ENCODE measurements at places on chromosomes 1 and 21. TPM values are rescaled to one million over a fixed set of nuclear protein-coding genes. Genes with fewer than 3 reads are reported as not detected.

DNA sequence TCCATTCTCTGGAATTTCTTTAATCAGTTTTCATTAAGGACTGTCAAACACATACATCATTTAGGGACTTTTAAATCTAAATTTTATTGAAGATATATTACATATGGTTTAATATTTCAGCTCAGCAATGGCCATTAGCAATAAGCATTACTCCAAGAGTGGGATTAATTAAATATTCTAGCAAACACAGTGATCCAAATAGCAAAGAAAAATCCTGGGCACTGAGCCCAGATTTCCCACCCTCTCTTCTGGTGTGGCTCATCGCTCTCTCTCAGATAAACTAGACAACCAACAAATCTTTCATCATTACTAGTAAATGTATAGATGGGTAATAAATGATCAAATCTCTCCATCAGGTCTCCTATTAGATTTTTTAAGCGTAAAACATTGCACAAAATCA lies 53.5 kb upstream of the FOXD3 start:
- H3K4me3 ChIP-seq, result no peak overlapping the region
- no peak for DNase-seq
- H3K27ac ChIP-seq, result no peak overlapping the region

DNA sequence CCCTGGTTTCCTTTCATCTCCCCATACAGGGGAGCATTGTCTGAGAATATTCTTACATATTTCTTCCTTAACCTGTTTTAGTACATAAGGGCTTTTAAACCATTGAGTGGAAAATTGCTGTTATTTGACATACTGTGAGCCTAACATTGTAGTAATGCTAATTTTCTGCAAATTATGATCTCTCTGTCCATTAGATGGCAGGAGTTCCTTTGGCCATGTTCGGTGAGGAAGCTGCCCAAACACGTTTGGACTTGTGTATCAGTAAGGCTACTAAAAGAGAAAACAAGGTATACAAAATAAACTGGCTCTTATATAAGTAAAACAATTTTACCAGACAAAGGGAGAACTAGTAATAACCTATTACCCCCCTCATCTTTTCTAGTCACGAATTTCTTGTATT lies 29.2 kb downstream of the CDC7 start:
- peaks cover 43% of the 10 kb centered on the region for H3K4me1 ChIP-seq
- peak; percentile 41 for DNase-seq
- no peak overlapping the region for H3K4me3 ChIP-seq
- peaks cover 4% of the 10 kb centered on the region for H3K27me3 ChIP-seq
- no peaks in the 10 kb centered on the region for H3K36me3 ChIP-seq
- peak overlapping the region; percentile 28 for H3K27ac ChIP-seq

GRCh38 chr1:71417421-71417820 lies 336.6 kb upstream of the ZRANB2 start:
- no peak overlapping the region for H3K4me3 ChIP-seq
- no peaks in the 10 kb centered on the region for H3K27me3 ChIP-seq
- no peak for DNase-seq
- no peaks in the 10 kb centered on the region for H3K36me3 ChIP-seq
- peaks cover 12% of the 10 kb centered on the region for H3K4me1 ChIP-seq

LRRC38 gene
- not detected for total RNA-seq

TNFRSF8 gene
- not detected for total RNA-seq

DNA sequence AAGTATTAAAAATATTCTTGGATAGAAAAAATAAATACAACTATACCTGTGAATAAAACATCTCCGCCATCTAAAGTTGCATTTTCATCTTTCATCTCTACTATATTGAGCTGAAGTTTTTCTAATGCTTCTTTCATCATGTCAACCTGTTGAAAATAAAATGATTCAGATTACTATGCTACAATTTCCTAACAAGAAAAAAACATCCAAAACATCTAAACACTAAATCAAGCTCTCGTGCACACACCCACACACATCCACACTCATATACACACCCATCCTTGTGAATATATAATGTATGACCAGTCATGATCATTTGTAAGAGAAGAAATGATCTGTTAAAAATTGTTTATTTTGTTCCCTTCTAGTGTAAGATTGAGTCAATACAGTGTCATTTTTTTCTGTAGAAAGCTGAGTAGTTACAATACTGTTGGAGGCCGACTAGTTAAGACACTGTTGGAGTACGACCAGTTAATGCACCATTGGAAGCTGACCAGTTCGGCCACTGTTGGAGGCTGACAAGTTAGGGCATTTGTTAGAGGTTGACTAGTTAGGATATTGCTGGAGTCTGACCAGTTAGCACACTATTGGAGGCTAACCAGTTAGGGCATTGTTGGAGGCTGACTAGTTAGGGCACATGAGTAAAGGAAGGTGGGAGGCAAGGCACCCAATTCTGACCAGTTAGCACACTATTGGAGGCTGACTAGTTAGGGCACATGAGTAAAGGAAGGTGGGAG lies 82.4 kb upstream of the BCL10 start:
- no peak for DNase-seq
- peak overlapping the region; percentile 48 for H3K4me3 ChIP-seq
- 0 out of 2 replicates have a peak, but pooled peaks cover under 1% of the 10 kb centered on the region for H3K27me3 ChIP-seq

DNA sequence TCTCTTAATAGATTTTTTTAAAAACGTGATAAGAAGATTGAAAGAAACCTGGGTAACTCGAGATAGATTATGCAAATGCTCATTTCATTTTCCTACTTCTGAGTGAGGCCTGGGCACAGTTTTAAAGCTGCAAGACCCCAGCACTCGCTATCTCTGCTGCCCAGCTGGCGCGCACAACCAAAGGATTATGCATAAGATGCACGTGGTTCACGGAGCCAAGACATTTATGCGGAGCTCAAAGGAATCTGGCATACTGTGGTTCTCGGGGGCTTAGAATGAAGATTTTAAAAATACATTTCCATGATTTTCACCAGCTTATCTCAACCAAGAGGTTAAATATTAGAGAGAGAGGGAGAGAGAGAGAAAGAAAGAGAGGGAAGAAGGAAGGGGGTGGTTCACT lies 210.9 kb downstream of the DSCAM start:
- H3K4me3 ChIP-seq, result peak overlapping the region; percentile 80
- H3K27ac ChIP-seq, result no peak overlapping the region

All from HFFc6 (cell line).